ENCODE measurements at places on chromosomes 5 and 9. TPM values are rescaled to one million over a fixed set of nuclear protein-coding genes. Genes with fewer than 3 reads are reported as not detected.

Gene PDE4D
- total RNA-seq = 58.8 TPM

Gene MYOZ3
- total RNA-seq = not detected

Gene CFAP90
- 0.30 TPM for total RNA-seq

Gene SH3RF2
- total RNA-seq = 2.9 TPM

Gene SLC4A9
- total RNA-seq = not detected

Gene GARIN3
- not detected for total RNA-seq
